ENCODE measurements at places on chromosomes 2 and 18.

DNA sequence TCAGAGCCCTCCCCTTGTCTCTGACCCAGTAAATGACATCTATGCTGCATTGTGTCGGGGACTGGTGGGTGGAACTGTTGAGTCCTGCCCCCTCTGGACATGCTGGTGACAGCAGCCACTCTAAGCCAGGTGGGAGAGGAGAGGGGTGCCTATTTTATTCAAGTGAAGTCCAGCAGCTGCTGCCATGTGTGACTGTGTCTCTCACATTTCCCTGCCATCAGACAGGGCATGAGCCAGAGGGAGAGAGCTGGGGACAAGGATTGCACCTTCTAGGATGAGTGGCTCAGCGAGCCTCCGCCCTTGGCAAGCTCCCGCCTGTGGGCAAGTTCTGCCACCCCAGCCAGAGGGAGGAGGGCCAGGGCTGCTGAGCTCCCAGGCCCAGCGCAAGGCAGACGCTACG, 13.7 kb downstream of the NGEF start:
- DNase-seq = no peak

DNA sequence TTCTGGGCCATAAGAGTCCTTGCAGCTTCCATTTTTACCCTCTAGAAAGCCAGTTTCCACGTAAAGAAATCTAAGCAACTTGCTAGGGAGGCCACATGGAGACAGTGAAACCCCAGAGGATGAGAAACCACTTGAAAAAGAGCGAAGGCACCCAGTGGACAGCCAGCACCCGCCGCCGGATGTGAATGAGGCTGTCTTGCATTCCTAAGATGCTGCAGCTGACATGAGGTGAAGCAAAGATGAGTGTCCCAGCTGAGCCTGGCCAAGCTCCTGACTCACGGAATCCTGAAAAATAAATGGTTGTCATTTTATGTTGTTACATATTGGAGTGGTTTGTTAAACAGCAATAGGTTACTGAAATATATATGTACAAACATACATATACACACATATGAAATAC, 65.9 kb upstream of the STPG4 start:
- no peak for DNase-seq

DNA sequence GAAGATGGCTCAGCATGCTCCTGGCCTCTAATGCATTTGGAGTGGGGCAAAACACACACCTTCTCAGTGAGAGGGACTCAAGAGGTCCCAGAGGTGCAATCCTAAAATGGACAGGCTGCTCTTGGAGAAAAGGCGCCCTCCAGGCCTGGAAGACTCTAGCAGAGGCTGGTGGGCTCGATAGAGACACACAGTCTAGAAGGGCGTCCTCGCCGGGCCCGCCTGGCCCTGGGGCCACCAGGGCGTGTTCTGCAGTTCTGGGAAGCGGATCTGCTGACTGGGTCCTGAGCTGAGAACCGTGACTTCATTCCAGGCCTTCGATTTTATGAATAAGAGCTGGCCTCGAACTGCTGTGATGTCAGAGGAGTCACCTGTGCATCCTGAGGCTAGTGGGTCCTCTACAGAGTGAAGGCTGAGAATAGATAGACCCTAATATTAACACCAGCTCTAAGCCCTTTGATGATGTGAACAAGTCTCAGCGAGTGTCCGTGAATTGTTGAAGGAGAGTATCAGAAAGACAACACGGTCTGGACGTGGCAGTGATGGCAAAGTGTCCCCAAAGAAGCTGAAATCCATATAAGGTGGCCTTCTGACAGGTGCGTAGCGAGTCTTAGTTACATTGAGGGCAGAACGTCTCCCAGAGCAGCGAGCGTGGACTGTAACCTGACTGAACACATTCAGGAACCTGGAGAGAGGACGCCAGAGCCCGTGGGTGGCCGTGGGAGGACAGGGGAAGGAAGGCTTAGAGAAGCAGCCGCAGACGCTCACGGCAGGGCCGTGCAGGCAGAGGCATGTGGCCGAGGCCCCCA, 136.9 kb downstream of the PTGR3 start:
- DNase-seq = no peak

GRCh38 chr2:21233194-21233593, 109.4 kb downstream of the TDRD15 start:
- DNase-seq = no peak

DNA sequence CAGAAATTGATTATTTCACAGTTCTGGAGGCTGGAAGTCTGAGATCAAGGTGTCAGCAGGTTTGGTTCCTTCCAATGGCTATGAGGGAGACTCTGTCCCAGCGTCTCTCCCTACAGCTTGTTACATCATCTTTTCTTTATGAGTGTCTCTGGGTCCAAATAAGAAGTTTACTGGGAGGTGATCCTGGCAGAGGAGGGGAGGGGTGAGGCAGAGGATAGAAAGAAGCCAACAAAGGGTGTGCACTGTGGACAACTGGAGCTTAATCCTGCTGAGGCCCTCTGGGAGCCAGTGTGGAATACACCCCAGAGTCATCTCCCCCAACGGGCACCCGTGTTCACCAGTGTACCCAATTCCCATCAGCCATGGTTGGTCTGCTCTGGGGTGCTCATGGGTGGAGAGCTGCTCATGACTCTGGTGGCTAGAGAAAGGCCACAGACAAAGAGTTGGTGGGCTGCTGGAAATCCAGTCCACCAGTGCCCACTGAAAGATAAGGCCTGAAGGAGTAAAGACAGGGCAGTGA, 57.5 kb upstream of the CTLA4 start:
- DNase-seq = no peak

Measured in DMS79 treated with DMSO at 0.1 percent for 48 hours (cell line).